ENCODE measurements at places on chromosomes 4 and X.

- no peak for DNase-seq
Observed at GRCh38 chr4:110621839-110622751, 782 bp downstream of the PITX2 start.

DNA sequence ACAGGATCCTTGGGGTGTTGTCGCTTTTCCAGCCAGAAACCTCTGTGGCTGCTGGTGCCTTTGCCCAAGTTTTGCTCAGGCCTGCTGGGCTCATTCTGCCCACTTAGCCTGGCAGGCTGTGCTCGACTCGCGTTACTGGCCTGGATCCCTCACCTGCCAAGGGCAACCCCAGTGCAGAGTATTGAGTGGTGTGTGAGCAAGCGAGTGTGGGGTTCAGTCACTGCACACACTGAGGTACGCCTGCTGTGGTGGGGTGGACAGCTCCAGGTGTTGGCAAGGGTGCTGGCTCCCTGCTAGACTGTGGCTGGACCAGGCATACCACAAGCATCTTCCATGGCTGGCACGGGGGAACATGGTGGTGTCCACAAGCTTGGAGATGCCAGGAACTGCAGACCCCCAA lies 22.6 kb downstream of the SPCS3 start:
- no peak for DNase-seq

DNA sequence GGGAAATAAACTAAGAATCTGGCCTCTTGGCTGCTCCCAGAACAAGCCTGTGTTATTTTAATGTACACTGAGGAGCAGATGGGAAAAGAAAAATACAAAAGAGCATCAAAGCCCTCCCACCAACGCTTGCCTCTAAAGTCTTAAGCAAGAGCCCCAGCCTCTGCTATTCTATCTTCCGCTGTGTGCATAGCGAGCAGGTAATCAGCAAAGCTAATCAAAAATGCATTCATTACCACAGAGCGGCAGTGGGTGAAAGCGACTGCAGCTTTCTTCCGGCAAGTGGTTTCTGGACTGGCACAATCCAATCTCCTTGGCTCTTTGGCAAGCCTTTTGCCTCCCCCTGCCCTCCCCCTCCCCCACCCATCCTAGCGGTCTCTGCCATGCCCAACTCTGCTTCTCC lies 13.5 kb upstream of the GRIA3 start:
- DNase-seq: no peak

DNA sequence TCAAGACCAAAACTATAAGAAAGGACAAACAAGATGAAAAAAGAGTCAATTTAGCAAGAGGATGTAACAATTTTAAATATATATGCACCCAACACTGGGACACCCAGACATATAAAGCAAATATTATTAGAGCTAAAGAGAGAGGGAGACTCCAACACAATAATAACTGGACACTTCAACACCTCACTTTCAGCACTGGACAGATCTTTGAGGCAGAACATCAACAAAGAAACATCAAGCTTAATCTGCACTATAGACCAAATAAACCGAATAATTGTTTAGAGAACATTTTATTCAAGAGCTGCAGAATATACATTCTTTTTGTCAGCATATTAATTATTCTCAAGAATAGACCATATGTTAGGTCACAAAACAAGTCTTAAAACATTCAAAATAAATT lies 109.7 kb upstream of the TET2 start:
- DNase-seq: no peak

- no peak for DNase-seq
Observed at GRCh38 chrX:19720236-19720635, 167.2 kb downstream of the SH3KBP1 start.

DNA sequence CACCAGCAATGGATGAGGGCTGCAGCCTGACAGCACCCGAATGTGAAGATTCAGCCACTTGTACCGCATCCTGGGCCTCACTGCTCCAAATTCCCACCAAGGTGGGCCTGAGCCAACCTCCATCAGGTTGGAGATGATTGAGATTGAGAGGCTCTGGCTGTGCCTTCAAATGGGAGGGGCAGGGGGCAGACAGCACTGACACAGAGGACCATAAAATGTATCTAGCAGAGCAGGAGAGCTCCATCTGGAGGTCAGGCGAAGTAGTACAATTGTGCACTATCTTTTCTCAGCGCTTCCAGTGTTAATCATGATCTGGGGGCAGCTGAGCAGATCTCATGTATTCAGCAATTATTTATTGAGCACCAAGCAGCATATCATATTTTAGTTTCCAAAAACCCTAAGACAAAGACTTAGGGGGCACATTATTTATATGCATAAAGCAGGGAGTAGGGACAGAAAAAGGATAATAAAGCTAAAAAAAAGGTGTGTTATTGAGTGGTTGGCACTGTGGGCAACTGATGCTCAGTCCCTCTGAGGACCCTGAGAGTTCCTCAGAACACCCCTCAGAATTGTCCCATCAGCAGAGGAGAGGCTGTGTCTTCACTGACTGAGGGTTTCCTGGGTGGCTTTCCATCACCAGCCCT lies 31.6 kb upstream of the C1QTNF7 start:
- DNase-seq: peak; percentile 52

- no peak for DNase-seq
Observed at GRCh38 chrX:113455582-113455981, 615.0 kb upstream of the AMOT start.

GRCh38 chrX:30904186-30904585 lies 15.1 kb upstream of the TAB3 start:
- no peak for DNase-seq

DNA sequence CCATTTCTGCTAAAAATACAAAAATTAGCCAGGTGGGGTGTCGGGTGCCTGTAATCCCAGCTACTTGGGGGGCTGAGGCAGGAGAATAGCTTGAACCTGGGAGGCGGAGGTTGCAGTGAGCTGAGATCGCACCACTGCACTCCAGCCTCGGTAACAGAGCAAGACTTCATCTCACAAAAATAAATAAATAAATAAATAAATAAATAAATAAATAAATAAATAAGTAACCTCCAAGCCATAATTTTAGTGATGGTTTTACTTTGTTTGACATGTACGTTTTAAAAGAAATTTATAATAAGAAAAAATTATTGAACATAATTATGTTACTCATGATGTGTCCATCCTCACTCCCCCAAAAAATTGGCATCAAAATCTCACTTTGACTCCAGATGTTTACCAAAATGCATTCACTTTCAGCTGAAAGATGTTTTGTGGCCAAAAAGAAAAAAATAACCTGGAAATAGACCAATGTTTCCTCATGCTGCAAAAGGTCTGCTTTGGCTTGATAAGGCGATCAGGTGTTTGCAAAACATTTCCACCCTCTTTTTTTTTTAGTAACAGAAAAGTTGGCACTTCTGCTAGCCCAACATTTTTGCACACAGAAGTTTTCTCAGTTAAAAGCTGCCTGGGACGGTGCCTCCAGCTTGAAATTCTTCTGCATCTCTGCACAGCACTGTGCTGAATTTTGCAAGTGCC lies 42.2 kb upstream of the DHRSX start:
- no peak for DNase-seq

DNA sequence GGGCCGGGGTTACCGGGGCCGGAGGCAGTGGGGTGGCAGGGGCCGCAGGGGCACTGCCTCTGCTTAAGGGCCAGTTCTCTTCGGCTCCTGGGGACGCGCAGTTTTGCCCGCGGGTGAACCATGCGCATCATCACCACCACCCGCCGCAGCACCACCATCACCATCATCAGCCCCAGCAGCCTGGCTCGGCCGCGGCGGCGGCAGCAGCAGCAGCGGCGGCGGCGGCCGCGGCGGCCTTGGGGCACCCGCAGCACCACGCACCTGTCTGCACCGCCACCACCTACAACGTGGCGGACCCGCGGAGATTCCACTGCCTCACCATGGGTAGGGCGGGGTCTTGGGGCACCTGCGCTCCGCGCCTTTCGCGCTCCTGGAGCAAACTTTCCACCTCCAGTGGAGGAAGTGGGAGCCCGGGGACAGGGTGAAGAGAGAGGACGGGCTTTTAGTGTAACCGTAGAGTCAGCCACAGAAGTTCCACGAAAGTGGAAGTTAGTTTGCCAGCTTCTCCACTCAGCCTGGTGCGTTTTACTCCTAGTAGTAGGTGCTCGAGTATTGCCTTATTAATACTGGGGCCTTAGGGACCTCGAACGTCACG lies 729 bp downstream of the GSX2 start:
- no peak for DNase-seq

DNA sequence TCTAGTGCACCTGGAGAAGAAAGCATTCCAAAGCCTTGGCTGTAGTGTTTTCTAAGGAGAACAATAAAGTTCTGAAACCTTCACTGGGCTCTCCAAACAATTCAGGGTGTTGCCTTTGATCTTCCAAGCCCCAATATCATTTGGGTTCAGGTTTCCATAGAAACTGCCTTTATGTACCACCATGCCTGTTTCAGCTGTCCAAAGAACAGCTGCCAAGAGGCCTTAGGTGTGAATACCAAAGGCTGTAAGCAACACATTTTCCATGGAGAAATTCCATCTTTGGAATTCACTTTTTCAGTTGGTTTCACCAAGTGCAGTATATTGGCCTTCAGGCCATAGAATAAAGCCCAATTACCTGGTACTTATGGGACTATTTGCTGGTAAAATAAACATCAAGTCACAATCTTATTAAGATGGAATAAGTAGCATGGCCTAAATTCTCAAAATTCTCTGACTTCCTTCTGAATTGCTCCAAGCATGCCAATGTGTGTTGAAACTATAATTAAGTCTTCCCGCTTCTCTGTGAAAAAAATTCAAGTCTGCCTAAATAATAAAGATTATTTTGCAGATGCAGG lies 61.9 kb downstream of the COX18 start:
- no peak for DNase-seq

DNA sequence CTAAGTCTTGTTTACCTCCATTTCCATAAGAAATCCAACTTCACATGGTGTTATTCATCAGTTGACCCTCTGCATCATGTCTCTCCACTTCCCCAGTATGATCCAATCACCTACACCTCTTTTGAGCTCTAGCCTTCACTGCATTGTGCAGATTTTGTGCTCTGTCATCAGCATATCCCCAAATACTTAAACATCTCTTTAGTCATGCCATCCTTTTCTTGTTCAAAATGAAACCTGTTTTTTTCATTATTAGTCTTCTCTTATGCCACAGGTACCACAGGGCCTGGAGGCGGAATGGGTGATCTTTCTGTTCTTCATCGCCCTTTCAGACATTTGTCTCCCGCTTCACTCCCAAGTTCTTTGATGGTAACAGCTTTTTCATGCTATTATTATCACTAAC lies 382.7 kb upstream of the GALNTL6 start:
- no peak for DNase-seq

- DNase-seq: peak; percentile 13
Observed at GRCh38 chr4:89528526-89529133, 221.0 kb upstream of the GPRIN3 start.

GRCh38 chr4:82811838-82812341 lies 13.3 kb upstream of the SCD5 start:
- DNase-seq: no peak

DNA sequence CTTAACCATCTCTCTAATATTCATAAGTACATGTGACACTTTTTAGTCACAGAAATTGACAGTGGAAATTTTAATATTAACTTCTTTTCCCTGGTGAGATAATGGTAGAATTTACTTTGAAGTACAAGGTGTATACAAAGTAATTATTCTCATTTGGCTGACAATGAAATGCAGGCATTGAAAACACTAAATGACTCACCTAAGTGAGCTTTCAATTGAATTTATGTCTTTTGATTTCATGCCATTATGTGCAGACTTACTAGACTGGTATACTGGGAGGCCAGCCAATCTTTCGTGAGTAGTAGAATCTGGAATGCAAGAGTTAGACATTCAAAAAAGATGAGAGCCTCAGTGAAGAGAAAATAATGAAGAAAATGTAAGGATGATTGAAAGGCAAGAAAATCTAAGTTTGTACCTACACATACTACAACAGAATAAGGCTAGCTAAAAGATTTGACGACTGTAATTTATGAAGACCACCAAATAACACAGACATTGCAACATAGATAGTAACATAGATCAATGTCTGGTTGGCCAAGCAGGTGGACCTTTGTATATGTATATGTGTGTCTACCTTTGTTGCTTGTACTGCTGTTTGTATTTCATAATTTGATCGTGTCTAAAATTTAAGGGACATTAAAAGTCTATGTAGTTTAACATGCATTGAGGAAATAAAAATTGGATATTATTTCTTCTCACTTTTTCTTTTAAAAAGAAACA lies 459.7 kb downstream of the IL15 start:
- no peak for DNase-seq

DNA sequence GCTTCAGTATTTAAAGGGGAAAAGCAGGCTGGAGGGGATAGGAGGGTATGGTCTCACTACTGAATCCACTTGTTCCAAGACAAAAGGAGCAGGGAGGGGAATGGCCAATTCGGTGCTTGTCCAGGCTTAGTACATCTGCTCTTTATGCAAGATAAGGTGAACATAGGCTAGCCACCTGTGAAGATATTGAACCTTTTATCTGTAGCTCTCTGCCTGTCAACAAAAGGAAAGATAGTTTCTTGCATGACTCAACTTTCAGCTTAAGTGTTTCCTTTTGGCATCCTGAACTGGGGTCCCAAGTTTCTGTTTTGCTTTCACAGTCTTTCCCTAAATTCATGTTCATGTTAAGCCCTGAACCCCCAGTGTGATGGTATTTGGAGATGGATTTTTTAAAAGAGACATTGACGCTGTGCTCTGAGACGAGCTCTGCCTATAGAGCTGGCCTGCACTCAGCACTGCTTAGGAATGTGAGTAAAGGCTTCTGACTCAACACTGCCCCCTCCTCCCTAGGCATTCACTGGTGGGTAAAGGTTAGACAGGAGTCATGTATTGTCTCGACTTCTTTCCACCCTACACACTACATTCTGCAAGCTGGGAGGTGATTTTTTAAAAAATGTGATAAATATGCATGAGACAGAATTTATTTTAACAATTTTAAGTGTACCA lies 28.2 kb downstream of the FAM149A start:
- DNase-seq: no peak

DNA sequence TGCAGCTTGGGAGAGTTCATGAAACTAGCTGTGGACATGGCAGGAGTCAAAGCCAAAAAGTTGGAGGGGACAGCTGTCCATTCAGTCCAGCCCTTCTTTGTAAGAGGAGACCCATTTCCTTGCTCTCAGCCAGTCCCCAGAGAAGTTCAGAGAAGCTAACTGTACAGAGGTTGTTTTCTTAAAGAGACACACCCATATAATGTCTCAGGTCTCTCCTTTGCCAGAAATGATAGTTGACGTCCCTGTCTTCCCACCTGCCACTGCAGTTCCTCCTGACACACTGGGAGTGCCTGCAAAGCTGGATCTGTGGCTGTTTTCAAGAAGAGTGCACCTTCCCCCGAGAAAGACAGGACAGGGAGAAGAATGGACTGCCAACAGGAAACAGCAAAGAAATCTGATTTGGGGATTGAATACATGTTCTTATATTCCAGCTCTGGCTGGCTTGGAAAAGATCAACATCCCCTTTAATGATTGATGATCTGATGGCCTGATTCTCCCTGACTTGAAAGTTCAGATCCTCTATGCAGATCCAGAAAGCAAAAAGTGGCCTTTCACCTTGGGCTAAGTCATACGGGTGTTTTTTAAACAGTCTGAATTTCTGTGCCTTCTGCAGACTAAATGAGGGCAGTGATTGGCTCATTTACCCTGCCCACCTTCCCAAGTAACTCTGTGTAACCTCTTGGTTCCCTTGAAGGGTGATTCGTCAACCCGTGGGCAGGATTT lies 87.2 kb downstream of the MAOA start:
- no peak for DNase-seq

- no peak for DNase-seq
Observed at GRCh38 chr4:72442147-72442546, 126.9 kb downstream of the ADAMTS3 start.

- no peak for DNase-seq
Observed at GRCh38 chrX:55815546-55815945, 98.0 kb downstream of the RRAGB start.

- DNase-seq: no peak
Observed at GRCh38 chr4:20538905-20539304, 161.4 kb upstream of the PACRGL start.

- no peak for DNase-seq
Observed at GRCh38 chrX:136094962-136095361, 52.4 kb upstream of the FHL1 start.
